ENCODE measurements at places on chromosomes 3 and 15.
A peak's percentile ranks its signal among the peaks of the same experiment; 100 is the strongest.

GRCh38 chr15:85541744-85542143, 161.3 kb downstream of the AKAP13 start:
- DNase-seq, result no peak

- DNase-seq, result no peak
Measured at GRCh38 chr15:82552861-82553260, 12.6 kb upstream of the RPS17 start.

- no peak for DNase-seq
Measured at GRCh38 chr15:100309109-100310040, 32.4 kb downstream of the ADAMTS17 start.

- no peak for DNase-seq
Measured at GRCh38 chr3:150033721-150034120, 63.0 kb upstream of the PFN2 start.

GRCh38 chr3:40179016-40179415, 130.5 kb upstream of the EIF1B start:
- peak; percentile 75 for DNase-seq

DNA sequence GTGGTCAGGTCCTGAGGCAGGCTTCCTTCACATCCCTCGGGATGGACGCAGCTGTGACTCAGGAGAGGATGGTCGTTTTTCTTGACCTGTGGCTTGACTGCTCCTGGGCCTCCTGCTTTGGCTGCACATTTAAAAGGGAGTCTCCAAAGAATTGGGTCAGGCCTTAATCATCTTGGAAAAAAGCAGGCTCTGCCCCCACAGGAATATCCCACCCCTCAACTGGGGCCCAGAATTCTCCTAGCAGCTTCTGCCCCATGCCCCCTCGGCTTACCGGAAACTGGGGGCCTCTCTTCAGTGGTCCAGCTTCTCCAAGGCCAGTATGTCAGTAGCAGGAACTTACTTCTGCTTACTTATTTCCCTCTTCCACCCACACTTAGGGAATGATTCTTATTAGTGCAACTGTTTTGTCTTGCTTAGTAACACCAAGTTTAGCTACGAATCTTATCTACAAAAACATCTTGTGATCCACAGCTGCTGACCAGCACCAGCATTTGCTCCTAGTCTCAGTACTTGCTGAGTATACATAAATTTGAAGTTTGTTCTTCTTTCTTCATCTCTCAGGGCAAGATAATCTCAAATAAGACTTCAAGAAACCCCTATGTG, 35.7 kb downstream of the ATG7 start:
- DNase-seq, result no peak

DNA sequence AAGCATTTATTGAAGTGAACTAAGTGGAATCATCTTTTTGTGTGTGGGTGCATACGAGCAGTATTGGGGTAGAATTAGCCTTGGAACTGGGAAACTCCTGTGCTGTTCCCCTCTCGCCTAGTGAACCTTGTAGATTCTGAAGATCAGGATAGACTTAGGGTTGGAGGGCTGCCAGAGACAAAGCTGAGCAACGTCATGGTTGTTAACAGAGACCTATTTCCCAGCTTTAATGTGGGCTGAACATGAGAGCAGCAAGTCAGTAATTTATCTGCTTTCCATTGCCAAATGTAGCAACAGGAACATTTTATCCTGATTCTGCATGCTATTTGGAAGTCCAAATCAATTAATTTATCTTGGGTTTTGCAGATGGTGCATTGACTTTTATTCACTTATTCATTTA, 246.6 kb downstream of the IL20RB start:
- DNase-seq, result no peak

DNA sequence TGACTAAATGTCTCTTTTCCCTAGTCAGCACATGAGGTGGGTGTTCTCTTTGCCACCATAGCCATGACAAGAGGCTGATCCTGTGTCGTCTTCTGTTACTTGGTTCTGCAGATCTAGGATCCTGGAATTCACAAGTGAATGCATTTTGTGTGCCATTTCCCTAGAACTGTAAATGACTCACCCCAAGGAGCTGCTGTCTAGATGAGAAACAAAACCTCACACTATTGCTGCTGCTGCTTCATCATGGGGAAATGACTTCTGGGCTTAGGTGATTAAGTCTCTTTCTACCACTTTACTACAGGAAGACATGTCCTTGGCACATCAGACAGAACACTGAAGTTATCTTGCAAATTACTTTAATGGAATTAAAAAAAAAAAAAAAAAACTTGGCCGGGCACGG, 54.9 kb downstream of the SLCO3A1 start:
- no peak for DNase-seq

- no peak for DNase-seq
Measured at GRCh38 chr3:111314898-111315297, 227.1 kb upstream of the CD96 start.

DNA sequence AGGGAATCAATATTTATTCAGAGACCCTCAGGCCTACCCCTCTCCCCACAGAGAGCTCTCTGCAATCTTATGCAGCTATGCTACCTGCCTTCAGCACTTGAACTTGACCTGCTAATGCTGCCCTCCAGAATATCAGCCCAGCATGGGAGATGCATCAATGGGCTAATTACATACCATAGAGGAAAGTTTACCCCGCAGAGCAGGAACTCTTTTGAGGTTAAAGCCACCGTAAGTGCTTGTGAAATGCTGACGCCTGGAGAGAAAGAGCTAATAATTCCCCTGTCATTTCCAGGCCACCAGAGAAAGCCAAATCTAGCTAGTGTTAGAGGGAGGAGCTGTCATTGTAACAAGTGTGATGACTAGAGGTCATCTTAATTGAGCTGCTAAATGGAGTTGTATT, 127.5 kb downstream of the CHST2 start:
- no peak for DNase-seq

- no peak for DNase-seq
Measured at GRCh38 chr15:29922191-29922590, 99.9 kb upstream of the TJP1 start.

GRCh38 chr15:27639595-27639994, 459.5 kb downstream of the OCA2 start:
- DNase-seq, result no peak

GRCh38 chr3:123129532-123129931, 62.7 kb downstream of the PDIA5 start:
- DNase-seq, result no peak

DNA sequence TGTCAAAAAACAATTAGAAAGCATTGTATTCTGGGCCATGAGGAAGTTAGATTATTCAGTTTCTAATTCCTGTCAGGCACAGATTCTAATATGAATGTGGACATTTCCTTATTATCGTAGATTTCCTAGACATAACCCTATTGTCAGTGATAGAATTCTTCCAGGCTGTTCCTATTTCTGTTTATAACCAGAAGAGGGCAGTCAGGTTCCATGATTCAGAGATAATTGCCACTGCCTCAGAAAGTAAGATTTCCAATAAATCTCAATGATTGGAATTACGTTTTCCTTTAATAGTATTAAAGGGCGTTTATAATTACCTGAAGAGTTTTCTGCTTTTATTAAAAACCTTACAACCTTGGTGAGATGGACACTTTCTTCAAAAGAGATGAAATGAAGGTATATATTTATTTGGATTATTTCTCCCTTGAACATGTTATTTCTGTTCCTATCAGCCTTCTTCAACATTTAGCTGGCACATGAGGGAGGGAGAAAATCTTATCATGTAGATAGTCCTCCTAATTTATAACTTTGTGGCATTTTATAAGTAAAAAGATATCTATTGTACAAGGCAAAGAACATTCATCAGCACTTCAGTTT, 439.2 kb downstream of the MCTP2 start:
- DNase-seq, result no peak

DNA sequence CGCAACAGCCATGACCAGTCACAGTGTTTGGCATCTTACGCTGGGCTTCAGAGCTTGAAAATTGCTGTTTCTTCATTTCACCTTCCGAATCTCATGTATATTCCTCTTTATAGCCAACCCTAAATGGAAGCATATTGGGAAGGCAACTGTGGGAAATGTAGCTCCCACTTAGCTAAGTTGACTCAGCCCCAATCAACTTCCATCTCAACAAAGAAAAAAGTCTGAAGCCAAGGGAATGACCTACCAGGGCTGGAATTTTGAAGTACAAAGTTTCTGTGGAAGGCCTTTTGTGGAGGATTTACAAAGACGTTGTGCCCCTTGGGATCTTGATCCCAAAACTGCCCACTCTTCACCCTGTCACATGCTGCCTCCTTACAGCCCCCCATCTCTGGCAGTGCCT, 85.2 kb upstream of the OXTR start:
- no peak for DNase-seq

DNA sequence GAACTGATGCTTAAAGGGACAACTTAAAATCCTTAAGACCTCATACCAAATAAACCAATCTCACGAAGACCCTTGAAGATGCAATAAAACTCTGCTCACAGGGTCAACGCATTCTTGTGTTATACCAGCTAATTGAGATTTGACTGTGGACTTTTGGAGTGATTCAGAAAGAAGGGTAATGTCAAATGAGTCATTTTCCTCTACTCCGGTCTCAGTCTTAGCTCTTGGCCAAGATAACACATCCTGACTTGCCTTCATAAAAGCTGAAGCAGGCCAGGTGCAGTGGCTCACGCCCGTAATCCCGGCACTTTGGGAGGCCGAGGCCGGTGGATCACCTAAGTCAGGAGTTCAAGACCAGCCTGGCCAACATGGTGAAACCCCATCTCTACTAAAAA, 3.8 kb downstream of the PKM start:
- no peak for DNase-seq

DNA sequence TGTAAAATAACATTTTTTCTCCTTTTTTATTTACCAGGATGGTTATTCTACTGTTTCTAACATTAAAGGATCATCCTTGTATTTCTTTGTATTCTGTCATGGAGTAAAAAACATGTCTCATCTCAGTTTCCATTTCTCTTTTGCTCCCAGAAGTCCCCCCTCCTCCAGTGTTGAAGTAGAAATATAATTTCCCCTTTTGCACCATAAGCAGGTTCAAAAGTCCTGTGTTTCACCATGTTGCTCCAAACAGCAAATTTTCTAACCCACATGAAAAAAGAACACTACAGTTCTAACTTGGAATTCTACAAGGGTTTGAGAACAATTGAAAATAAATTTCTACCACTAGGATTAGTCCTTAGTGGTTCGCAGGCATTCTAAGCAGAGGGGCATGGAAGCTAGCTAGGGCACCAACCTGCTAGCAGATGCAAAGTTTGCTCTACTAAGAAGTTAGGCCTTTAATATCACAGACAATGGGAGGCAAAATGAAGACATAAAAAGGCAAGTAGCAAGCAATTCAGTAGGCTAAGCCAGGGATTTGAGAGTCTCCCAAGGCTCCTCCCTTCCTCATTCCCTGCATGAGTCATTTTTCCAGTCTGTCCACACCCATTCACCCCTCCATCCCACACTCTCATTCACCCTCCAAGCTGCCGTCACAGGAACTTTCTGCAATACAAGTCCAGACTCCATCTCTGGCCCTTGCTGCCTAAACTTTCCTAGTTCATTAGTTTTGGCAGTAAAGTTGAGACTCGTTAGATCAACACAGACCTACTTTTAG, 2.3 kb upstream of the MBNL1 start:
- no peak for DNase-seq

DNA sequence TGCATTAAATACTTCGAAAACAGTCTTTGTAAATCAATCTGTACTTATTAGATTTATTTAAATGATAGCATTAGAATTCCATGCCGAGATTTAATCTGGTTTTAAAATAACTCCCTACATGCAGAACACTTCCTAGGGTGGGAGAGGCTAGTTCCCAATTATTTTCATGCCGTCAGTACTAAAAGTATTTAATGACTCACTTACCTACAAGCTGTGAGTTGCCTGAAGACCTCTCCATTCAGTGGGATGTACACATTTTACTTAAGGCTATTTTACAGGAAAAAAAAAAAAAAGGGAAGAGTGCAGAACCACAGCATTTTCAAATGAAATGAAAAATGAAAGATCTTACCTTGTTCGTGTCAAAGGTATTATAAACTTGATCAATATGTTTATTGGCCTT, 469 bp downstream of the GUCA1C start:
- no peak for DNase-seq

- DNase-seq, result no peak
Measured at GRCh38 chr3:87468235-87468634, 191.9 kb upstream of the POU1F1 start.

DNA sequence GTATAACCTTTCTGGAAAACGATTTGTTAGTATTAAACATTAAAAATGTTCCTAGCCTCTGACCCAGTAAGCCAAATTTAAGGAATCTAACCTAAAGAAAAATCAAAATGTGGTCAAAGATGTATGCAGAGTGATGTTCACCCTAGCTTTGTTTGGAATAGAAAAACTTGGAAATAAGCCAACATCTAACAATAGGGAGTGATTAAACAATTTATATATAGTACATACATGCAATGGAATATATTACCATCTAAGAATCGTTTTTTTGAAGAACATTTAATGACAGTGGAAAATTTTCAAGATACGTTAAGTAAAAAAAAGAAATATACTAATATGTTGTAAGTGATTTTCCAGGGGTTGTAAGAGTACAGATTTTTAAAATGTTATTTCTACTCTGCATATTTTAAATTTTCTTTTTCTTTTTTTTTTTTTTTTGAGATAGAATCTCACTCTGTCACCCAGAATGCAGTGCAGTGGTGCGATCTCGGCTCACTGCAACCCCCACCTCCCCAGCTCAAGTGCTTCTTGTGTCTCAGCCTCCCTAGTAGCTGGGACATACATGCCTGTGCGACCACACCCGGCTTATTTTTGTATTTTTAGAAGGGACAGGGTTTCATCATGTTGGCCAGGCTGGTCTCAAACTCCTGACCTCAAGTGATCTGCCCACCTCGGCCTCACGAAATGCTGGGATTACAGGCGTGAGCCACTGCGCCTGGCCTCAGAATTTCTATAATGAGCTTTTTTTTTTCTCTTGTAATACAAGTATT, 54.9 kb downstream of the ANP32A start:
- no peak for DNase-seq

- no peak for DNase-seq
Measured at GRCh38 chr15:74202452-74203401, at the start of gene STRA6. Gene STRA6 (minus strand): TSS chr15:74202787. CDS start chr15:74202267, 520 bp downstream.

DNA sequence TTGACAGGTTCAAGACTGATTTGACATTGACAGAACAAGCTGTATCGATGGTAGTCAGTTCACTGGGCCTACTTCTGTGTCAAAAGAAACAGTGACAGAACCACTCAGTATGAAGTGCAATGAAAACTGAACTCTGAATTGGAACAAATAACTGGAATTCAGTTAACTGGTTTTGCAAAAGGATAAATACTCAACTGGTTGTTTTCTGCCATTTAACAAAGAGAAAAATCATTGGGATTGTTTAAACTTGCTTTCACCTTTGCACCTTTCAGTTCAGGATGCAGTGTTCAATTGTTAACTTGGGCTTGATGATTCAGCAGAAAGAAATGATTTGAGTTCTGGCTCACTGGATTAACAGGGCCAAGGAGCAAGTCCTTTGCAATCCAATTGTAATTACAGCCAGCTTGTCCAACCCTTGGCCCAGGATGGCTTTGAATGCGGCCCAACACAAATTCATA, 4.9 kb downstream of the BTD start:
- DNase-seq, result no peak

DNA sequence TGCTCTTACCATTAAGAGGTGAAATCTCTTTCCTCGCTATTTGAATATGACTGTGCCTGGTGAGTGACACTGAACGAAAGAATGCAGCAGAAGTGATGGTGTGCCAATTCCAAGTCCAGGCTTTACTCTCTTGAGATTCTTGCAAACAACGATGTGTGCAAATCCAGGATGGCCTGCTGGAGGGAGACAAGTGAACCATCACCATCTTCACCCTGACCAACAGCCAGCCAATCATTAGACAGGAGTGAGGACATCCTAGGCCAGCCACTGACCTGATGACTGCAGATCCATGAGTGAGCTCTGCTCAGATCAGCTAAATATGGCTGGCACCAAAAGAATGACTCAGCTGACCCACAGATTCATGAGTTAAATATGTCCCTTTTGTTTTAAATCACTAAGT, 878.0 kb downstream of the PDCD6IP start:
- DNase-seq, result no peak

Data from substantia nigra (tissue), 51 donors.